ENCODE measurements at places on chromosomes 1 and 21.

DNA sequence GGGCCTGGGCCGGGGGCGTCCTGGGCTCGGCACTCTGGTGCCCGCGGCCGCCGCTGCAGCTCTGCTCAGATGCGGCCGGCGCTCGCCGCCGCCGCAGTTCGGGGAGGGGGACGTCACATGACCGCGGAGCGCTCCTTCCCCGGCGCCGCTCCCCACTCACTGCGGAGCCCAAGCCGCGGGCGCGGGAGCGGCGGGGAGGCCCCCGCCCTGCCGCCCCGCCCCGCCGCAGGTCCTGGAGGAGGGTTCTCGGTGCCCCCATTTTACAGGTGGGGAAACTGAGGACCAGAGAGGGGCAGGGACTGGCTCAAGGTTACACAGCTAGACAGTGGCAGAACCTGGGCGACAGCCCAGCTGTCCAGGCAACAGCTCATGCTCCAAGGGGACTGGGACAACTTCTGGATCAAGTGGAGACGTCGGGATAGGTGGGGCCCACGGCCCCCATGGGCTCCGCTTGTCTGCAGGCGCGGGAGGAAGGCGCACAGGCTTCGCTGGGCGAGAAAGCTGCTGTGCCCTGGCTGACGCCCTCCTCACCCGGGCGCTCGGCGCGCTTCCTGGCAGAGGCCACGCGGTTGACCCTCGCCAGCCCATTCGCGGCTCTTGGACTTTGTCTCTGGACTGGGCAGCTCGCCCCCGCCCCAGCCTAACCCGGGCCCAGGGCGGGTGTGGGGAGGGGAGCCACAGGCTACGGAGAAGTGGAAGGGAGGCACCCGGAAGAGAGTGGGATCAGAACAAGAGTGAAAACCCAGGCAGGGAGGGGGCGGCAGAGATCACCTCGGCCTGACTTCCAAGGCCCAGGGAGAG, at the start of gene RAP1GAP:
Gene RAP1GAP, minus strand, starts transcription at position 100 of the 801 bp plus-strand sequence. CDS start 49,325 bp downstream, outside the sequence.
- DNase-seq: no peak

DNA sequence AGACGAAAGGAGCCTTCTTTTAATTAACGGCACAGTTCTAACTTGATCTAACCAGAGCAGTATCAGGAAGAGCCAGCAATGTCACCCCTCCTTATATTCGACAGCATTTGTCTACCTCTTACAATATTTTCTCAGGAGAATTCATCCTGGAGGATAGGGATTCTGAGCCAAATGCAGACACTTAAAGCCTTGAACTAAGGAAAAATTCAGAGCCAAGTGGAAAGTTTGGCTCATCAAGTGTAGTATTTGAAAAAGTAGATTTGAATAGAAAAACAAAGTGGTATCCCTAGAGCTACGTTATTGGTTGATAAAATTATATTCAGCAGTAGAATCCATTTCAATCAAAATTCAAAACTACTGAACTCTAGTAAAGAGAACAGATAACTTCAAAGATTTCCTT, 732.0 kb upstream of the ADGRL2 start:
- DNase-seq: no peak

DNA sequence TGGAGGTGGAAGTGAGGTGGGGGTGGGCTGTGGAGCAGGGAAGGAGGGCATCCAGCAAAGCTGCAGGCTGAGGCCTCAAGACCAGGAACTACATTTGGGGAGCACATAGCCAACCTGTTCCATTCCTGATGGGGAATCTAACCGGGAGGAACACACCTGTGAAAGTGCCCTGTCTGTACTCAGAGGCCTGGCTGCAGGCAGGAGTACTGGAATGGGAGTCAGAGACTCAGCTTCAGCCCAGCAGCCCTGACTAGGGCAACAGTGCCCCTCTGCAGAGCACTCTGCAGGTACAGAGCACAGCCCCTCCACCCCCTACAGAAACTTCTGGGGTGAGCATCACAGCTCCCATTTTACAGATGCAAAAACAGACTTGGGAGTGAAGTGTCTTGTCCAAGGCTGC, 126.4 kb downstream of the DMRTB1 start:
- DNase-seq: no peak

DNA sequence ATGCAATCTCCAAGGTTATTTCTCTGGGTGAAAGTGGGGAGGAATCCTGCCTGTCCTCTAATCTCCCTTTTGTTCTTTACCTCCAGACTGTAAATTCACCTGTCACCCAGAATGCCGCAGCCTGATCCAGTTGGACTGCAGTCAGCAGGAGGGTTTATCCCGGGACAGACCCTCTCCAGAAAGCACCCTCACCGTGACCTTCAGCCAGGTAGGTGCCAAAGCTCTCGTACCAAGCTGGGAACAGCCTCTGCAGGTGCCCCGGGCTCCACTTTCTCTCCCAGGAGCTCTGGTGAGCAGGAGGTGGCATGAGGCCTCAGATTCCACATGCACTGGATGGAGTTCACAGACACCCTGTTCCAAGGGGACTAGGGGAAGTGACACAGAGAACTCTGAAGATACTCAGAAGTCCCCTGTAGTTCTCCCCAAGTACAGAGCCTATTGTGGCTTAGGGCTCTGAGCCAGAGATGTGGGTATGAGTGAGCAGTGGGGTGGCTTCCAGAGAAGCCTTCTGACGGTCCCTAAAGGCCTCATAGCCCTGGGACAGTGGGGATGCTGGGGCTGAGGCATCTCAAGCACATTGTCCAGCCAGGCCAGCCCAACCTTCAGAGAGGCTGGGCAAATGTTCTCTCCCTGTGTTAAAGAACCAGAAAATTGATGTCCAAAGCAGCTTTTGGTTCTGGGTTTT, 30.9 kb downstream of the RASSF5 start:
- no peak for DNase-seq

DNA sequence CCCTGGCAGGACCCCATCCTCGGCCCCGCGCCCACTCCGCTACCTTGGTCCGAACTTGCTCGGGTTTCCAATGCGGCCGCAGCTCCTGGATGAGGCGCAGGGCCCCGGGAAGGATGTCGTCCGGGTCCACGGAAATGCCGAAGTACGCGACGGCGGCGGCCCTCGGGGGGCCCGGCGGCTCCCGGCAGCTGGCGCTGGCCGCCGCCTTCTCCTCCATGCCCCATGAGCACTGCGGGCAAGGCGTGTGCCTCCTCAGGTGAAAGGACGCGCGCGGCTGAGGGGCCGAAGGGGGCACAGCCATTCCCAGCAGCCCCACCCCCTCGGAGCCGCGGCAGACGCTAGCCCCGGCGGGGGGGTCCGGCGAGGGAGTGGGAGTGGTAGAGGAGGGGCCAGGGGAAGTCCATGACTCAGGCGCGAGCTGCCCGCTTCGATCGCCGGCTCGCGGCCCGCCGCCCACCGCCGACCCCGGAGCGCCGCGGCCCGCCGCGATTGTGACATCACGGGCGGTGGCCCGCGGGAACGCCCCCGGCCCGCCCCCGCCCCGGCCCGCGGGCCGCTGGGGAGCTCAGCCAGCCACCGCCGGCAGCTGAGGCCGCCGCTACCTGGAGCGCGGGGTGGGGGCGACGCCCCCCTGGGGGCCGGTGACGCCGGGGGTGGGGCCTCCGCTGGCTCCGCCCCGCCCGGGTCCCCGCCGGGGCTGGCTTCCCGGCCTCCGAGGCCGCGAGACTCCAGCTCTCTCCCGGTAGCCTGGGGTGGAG, at the start of gene ETNK2:
Gene ETNK2, minus strand, starts transcription at position 493 of the 758 bp plus-strand sequence. Its CDS starts 192 bp downstream, at position 301.
- DNase-seq: no peak

- DNase-seq: no peak
Observed at GRCh38 chr1:202241376-202242079, 47.9 kb downstream of the LGR6 start.

- DNase-seq: no peak
Observed at GRCh38 chr21:31529406-31529805, 130.1 kb upstream of the SOD1 start.

- DNase-seq: no peak
Observed at GRCh38 chr1:202376247-202376646, 27.7 kb downstream of the PPP1R12B start.

- DNase-seq: no peak
Observed at GRCh38 chr21:43740497-43741156, 21.7 kb downstream of the PDXK start.

DNA sequence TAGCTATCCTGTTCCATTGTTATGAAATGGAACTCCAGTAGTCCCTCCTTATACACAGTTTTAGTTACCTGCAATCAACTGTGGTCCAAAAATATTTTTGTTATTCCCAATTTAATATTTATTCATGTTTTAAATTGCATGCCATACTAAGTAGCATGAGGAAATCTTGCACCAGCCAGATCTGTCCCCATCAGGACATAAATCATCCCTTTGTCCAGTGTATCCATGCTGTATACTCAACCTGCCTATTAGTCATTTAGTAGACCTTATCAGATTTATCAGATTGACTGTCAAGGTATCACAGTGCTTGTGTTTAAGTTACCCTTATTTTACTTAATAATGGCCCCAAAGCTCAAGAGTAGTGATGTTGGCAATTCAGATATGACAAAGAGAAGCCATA, 207.9 kb upstream of the DMRTA2 start:
- DNase-seq: no peak

GRCh38 chr1:24483441-24483840, 19.2 kb upstream of the RCAN3 start:
- no peak for DNase-seq

DNA sequence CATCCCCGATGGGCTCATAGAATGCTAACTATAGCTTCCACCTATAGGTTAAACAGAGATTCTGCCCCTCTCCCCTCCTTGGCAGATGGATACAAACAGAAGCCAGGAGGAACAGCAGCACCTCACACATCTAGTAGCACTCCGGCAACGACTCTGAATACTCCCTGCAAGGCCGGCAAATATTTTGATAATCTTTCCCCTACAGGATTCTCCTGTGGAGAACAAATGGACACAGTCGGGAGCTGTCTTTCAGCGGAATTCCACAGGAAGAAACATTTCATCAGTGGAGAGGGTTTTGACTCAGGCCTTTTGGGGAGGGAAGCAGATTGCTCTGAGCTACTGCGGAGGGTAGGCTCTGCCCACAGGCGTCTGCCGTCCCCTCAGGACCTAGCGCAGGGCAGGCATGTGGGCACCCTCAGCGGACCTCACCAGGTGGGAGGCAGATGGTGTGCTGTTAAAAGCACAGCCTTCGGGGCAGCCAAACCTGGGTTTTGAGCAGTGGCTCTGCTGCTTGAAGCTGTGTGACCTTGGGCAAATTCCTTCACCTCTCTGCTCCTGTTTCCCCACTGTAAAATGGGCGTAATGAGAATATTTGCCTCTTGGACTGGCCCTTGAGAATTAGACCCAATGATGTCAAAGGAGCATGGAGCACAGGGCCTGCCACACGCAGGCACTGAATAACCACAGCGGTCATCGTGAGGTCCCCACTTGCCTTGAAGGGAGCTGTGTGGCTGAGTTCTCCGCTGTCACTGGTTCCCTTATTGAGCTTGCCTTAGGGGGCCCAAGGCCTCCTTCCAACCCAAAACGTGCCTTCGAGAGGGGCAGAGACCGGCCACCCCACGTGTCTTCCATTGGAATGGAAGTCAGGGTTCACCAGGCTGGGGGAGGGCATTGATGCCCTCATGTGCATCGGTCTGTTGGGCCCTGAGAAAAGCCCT, 19.2 kb upstream of the BCAR3 start:
- DNase-seq: no peak

- no peak for DNase-seq
Observed at GRCh38 chr1:41281334-41281733, 39.2 kb upstream of the SCMH1 start.
